ENCODE measurements at places on chromosomes 2 and 18. TPM values are rescaled to one million over a fixed set of nuclear protein-coding genes. Genes with fewer than 3 reads are reported as not detected.
A peak's percentile ranks its signal among the peaks of the same experiment; 100 is the strongest.

- DNase-seq = no peak
Measured at GRCh38 chr2:235533198-235533597, 39.4 kb downstream of the AGAP1 start.

The LCT gene
- total RNA-seq = not detected

- DNase-seq = no peak
Measured at GRCh38 chr2:9714630-9715214, 83.9 kb upstream of the YWHAQ start.

The CYRIA gene
- total RNA-seq = 11.1 TPM

DNA sequence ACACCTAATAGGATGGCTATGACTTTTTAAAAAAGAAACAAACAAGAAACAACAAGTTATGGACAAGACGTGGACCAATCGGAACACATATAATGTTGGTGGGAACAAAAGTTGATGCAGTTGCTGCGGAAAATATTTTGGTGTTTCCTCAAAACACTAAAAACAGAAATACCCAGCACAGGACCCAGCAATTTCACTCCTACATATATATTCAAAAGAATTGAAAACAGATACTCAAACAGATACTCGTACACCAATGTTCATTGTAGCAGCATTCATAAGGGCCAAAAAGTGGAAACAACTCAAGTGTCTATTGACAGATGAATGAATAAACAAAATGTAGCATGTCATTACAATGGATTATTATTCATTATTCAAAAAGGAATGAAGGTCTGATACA, 12.1 kb downstream of the CCDC141 start:
- no peak for DNase-seq

DNA sequence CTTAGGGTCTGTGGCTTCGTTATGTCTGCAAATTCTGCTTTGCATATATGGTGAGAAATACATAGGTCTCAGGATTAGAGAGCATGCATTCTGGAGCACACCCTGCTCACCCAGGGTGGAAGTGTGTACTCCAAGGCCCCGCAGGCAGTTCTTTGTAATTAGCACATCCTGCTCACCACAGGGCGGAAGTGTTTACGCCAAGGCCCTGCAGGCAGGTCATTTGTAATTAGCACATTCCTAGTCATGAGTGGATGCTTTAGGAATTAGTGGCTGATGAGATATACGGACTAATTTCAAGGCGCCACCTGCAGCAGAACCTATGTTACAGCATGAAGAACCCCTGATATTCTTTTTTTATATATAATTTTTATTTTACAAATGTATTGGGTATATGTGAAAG, 4.2 kb downstream of the ALLC start:
- no peak for DNase-seq

GRCh38 chr18:39825485-39826150, 2129.4 kb upstream of the PIK3C3 start:
- peak; percentile 55 for DNase-seq

DNA sequence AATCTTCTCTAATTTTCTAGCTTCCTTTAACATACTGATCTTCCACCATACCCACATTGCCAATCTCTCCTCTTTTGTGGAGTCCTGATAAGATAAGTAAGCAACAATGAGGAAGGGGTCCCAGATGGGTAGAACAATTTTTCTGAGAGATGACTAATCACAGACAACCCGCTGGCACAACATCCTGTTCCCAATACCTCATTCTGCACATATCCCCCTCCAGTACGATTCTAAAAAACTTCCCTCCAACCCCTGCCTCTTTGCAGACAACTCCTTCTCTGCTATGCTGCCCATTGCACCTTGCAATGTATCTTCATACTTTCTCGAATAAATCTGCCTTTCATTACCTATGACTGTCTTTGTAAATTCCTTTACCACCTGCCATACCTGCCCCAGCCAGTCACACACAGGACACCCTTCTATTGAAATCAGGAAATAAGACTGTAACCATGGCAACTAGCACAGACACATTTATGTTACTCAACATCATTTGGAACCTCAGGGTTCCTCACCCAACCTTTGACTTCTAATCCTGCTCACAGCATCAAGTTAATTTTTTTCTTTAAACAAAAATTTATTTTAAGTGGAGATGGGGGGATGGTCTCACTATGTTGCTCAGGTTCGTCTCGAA, 7.4 kb upstream of the EXOC6B start:
- DNase-seq = peak; percentile 62

GRCh38 chr18:67302043-67302442, 214.5 kb downstream of the DSEL start:
- peak; percentile 6 for DNase-seq

The UPP2 gene
- total RNA-seq = not detected

The CCDC93 gene
- total RNA-seq = 17.4 TPM

- no peak for DNase-seq
Measured at GRCh38 chr2:112629224-112629623, 16.5 kb upstream of the SLC20A1 start.

GRCh38 chr2:6233993-6234392, 541.8 kb downstream of the SOX11 start:
- no peak for DNase-seq

The MRPL44 gene
- total RNA-seq = 47.8 TPM

The FIGLA gene
- not detected for total RNA-seq

- peak; percentile 43 for DNase-seq
Measured at GRCh38 chr18:62183578-62184195, 3.2 kb downstream of the PIGN start.

DNA sequence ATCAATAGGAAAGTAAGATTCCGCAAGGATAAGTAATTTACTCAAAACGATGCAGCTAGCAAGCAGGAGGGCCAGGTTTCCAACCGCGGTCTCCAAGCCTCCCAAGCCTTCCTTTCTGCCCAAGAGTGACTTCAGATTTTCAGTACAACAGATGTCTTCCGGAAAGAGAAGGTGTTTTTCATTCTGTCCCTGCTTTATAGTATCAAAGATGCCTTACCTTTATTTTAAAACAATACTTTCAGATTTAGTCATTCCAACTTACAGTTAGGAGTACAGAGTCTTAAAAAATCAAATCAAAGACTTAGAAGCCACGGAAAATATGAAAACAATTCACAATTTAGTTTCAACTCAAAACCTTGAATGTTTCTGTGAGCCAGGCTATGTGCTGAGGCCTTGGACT, 43.6 kb downstream of the CYB5A start:
- no peak for DNase-seq

The OTOF gene
- not detected for total RNA-seq

The SULT1C3 gene
- not detected for total RNA-seq

Data from HT1080 (cell line).